Activated effector memory CD4-positive, alpha-beta T cell treated with Interleukin-2 at 50 U/mL for 16 hours (primary cell): ENCODE measurements at places on chromosomes 6 and 20.

DNA sequence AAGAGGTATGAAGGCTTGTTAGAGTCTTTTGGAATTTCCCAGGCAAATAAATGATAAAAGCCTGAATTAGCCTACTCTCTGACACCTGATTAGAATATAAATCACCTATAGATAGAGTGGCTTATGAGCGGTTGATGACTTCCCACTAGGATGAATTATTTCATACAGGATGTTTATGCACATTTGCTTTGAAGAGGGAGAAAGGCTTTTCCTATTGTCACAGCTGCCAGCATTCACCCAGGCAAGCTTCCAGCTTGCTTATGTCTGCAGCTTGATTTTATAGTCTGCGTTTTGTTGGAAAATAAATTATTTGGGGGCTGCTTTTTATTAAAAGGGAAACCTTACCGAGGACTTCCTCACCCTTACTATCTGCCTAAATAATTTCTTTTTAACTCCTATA, 51.3 kb upstream of the EIF2S2 start:
- DNase-seq, result no peak

- DNase-seq, result no peak
Measured at GRCh38 chr20:64055893-64056638, 6.6 kb upstream of the SOX18 start.

- DNase-seq, result no peak
Measured at GRCh38 chr6:53023323-53023722, 28.2 kb upstream of the GSTA4 start.

DNA sequence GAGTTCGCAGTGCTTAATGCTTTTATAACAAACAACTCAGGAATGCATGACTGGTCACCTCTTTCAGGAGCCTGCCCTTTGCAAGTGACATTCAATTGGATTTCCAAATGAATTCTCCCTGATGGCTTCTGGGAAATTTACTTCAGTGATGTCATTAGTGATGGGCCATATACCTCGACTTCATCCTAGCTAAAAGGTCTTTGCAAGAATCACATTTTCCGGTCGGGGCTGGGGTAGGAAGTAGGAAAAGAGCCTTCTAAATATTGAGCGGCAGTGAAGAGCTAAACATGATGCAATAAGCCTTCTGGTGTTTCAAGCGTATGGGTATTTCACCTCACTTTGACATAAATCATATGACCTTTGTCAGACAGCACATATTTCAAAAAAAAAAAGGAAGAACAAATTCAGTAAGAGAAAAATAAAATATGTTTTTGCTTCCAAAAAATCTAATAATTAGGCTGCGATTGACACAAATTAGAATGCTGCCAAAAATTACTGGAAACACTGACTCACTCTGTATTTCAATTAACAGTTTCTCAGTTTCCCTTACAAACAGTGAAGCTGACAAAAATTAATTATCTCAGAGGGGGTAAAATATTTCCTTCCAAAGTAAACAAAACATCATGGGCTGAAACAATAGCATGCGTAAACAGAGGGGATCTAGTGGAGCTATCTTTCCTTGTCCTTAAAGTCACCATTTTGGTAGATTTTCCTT, 39.8 kb downstream of the ADTRP start:
- no peak for DNase-seq

- DNase-seq, result no peak
Measured at GRCh38 chr20:10735195-10735949, 61.6 kb upstream of the JAG1 start.

- no peak for DNase-seq
Measured at GRCh38 chr20:19897891-19898290, 119.3 kb upstream of the NAA20 start.

DNA sequence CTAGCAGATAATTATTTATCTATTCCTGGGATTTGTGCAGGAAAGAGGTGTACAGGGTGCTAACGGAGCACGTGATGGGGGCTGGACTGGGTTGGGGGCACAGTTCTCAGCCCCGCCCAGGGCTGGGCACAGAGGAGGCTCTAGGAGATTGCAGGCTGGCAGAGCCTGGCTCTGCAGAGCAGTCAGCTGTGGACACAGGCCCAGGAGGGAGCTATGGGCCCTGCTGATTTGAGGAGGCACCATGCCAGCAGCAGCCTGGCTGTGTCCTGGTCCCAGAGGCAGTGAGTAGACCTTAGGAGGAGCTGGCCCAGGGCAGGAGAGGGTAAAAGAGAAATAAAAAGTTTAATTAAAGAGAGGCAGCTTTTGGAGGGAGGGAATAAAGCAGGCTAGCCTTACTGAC, 19.3 kb downstream of the MAFB start:
- DNase-seq, result no peak

- no peak for DNase-seq
Measured at GRCh38 chr6:31813465-31813849, 1.6 kb downstream of the HSPA1L start.

DNA sequence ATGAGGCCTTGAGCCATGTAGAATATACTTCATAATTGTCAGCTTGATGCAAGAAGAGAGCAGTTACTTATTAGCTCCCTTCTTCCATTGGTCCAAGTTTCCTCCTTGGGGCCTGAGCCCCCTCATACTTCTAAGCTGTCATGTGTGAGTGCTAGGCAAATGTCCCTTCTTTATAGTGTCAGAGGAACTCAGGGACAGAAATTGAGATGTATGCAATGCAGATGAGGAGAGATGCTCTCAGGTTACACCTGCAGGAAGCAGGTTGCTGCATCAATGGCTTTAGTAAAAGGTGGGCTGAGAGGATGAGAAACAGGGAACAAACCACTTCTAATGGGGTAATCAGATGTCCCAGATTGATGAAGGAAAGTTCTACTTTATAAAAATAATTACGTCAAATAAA, 6.7 kb upstream of the PDSS2 start:
- no peak for DNase-seq

- no peak for DNase-seq
Measured at GRCh38 chr6:142781129-142781528, 163.8 kb downstream of the HIVEP2 start.

- no peak for DNase-seq
Measured at GRCh38 chr6:135938576-135939207, 87.2 kb downstream of the PDE7B start.

- DNase-seq, result peak; percentile 86
Measured at GRCh38 chr20:844473-845225, 11.1 kb downstream of the FAM110A start.

DNA sequence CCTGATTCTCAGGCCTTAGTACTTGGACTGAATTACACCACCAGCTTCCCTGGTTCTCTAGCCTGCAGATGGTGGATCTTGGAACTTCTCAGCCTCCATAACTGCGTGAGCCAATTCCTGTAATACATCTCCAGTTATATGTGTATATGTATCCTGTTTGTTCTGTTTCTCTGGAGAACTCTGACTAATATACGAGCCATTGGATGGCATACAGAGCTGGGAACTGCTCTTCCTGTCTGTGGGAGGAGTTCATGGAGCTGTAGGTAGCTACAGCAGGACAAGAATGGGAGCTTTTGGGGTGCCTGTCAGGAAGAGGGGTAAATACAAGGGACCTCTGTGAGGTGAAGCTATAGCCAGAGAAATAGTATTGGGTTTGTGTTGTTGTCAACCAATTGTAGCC, 41.2 kb downstream of the TMEM14A start:
- no peak for DNase-seq

DNA sequence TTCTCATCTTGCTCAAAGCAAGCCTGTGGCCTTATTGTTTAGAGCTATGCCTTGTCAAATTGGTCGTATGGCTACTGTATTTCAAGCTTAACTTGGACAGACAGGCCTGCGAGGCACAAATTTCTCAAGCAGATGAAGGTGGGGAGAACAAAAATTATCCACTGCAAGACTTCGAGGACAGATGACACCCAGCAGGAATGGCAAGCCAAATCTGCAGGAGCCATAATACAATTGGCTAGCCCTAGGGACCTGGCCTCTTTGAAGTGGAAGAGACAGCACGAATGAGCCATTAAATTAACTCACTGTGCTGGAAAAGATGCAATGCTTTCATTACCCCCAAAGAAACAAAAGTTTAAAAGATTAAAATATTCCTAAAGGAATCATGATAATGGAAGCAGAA, 5.0 kb upstream of the BLOC1S5 start:
- DNase-seq, result no peak

DNA sequence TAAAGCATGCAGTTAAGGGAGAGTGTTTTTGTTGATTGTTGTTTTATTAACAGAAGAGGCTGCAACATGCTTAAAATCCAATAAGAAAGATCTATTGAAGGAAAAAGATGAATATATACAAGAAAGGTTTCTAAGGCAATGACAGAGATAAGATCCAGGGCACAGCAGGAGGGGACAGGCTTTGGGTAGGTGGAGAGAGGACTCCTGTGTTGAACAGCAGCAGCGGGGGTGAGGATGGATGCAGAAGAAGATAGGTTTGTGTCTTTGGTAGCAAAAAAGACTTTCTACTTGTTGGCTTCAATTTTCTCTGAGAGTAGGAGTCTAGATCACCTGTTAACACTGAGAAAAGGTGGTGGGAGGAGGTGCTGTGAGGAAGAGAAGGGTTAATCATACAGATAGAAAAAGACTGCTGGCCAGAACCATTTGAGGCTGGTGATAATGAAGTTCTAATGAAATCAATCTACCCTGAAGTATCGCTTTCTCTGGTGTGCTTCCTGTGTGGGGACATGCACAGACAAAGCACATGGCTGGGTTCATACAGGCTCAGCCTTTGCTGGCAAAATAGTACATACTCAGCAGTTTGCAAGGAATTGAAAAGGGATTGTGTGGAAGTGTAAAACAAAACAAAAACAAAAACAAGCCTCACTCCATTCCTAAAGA, 17.2 kb upstream of the DST start:
- DNase-seq, result no peak

DNA sequence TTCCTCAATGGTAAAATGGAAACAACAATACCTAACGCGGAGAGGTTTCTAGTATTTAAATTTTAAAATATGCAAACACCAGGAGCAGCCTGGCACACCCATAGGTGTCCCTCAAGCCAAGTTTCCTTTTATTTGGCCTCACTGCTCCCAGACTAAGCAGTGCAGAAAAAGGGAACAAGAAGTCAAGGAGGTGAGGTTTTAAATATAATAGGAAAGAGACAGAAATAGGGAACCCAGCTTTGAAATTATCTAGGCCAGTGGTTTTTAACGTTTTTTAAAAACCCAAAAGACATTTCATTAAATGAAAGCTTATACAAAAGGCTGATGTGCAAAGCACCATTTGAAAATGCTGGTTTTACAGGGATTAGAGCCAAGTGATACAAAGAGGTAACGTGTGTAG, 109.6 kb downstream of the SLC22A3 start:
- no peak for DNase-seq

DNA sequence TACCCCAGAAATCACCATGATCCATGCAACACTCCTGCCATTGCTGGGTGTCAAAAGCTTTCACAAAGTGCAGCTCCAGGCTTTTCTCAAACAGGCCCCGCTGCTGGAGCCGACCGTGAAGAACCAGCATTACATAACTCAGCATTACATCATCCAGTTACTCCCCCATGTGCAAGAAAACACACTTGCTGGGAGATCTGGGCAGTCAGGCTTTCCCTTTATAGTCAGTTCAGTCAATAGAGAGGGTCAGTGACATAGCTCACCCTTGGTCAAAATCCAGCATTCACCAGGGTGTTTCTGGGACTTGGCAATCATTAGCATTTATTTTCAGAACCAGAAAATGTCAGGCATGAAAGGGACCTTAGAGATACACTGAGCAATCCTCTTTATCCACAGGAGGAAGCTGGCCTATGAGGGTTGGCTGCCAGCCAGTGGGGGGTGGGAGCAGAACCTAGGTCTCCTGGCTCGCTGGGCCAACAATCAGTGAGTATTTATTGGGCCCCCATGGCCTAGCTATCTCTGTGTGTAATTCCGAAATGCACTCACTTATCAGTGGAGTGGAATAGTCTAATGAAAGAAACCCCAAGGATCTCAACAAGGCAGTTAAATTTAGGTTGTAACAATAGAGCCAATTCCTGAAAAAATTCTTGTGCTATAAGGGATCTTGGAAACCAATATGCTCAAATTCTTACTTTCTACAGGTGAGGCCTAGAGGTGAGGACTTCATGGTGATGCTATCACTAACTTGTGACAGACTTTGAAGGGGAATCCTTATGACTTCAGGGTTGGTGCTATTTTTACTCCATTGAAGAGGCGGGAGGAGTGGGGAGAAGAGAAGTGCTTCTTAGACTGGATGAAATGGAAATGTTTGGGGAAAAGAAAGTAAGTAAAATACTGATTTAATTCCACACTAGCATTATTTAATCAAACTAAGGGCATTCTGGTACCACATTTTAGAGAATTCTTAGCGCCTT, 54.6 kb downstream of the LYRM4 start:
- no peak for DNase-seq

DNA sequence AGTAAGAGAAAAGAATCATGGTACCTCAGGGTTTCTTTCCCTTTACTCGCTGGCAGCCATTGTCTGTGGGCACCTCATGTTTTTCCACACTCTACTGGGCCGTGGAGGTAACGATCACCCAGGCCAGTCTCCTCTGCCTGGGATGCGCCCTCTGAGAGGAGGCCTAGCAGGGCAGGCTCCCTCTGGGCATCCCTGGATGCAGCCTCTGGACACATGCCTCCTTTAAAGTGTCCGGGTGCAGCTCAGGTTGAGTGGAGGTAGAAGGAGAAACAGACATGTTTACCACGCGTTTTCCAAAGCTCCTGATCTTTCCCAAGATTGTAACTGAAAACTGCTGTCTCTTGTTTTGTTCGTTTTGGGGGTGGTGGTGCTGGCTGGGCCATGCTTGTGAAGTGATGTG, 13.8 kb upstream of the NPEPL1 start:
- no peak for DNase-seq

DNA sequence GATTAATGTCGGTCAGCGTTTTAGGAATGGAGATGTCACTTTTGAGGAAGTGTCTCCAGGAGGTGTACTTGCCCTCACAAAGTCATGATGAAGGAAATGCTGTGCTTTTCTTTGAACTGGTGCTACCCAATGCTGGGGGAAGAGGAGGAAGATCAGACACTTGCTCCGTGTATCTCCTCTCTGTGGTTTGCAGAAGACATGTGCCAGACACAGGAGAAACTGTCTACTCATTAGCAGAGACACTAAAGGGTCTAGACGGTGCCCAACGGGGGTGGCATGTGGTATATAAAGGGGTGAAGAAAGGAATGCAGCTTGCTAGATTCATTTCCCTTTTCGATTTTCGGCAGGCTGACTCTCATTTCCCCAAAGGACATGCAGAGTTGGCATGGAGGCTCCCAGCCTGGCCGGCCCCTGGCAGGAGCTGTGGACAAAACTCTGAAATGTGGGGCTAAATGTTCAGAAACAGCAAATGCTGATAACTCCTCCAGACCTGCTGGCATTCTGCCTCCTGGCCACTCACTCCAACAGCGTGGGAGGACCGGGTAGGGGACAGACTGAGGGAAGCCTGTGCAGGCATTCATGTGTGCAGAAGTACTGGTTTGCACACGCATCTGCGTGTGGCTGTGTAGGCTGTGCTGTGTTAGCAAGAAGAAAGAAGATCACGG, 59.6 kb upstream of the QKI start:
- DNase-seq, result no peak

GRCh38 chr6:34536251-34536958, 19.7 kb downstream of the SPDEF start:
- no peak for DNase-seq

- no peak for DNase-seq
Measured at GRCh38 chr6:32327103-32327502, 44.6 kb downstream of the TSBP1 start.

GRCh38 chr6:95208621-95209020, 368.7 kb upstream of the MANEA start:
- DNase-seq, result no peak
